ENCODE measurements at places on chromosomes 5 and 9. TPM values are rescaled to one million over a fixed set of nuclear protein-coding genes. Genes with fewer than 3 reads are reported as not detected.

Gene ANKRD34B
- total RNA-seq, result not detected

Gene NMUR2
- not detected for total RNA-seq

Gene TAF11L5
- total RNA-seq, result not detected

Gene STKLD1
- not detected for total RNA-seq

Gene TTF1
- total RNA-seq, result 16.5 TPM

Gene STPG3
- not detected for total RNA-seq

Gene PCDHGB6
- 4.6 TPM for total RNA-seq

Gene FAM120A
- total RNA-seq, result 102 TPM

Gene ARHGEF28
- total RNA-seq, result 2.2 TPM

Gene GPRIN1
- total RNA-seq, result 0.27 TPM

Gene PRDM9
- total RNA-seq, result not detected

Gene CAVIN4
- 133 TPM for total RNA-seq

Gene TTLL11
- 4.3 TPM for total RNA-seq

Gene CCNI2
- total RNA-seq, result 0.20 TPM

Gene PPP3R2
- not detected for total RNA-seq

Gene SLC6A18
- not detected for total RNA-seq

Gene SPATA9
- not detected for total RNA-seq

Gene C5
- 0.32 TPM for total RNA-seq

Data from heart left ventricle (tissue), 16 donors.